ENCODE measurements at places on chromosomes 5 and 9. TPM values are rescaled to one million over a fixed set of nuclear protein-coding genes. Genes with fewer than 3 reads are reported as not detected.

The TMC1 gene
- 0.95 TPM for polyA plus RNA-seq

DNA sequence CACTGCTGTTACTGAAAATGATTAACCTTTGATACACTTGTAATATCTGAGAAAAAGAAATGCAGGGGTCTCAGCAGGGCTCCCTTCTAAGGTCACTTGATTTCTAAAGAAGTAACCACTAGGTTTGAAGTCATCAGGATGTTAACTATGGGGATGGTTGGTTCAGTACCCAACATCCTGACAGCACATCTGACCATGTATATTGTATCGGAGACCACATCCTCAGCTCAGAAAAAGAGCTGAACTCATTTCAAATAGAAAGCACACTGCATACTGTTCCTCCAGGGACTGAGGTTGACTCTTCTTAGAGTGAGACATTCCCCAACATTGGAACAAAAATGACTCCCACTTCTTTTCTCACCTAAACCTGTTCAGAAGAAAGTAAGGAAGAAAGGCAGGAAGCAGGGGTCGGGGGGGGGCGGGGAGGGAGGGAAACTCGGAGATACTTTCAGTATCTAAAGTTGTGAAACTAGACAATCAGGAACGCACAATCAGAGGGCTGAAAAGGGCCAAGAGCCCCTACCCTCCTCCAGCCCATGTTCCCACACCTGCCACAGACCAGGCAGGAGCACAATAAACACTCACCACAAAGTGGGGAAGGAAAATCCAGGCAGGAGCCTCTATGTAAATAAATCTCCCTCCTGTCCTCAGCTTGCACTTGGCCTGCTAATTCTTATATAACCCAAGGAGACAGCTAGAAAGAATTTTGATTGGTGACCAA is 730 bp upstream of the GZMA start:
- DNase-seq, result no peak

DNA sequence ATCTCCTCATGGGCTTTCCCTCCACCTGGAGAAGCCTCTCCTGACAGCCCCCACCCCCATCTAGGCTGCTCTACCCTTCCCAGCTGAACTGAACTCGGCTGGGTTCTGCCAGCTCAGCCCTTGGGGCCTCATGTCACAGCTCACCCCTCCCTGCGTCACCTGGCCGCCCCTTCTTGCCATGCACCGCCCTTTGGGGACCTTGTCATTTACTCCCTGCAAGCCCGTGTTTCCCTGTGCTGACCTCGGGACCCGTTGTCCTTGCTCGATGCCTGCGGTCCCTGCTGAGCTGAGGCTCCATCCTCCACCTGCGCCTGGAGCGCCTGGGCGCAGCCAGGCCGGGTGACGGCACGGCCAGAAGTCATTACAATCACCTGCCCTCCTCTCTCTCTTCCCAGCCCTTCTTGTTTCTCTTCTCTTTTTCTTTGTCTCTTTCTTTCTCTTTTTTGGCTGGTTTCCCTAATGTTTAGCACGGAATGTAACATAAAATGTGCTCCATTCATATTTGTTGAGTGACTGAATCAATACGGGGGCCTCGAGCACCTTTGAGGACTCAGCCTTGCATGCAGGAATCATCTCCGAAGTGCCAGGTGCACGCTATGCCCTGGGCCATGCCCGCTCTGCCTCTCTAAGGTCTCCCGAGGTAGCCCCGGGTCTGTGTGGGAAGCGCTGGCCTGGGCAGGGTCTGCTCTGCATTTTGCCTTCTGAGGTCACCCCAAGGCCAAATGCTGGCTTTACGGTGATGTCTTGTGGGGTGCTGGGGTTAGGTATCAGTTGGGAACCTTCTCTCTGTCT is 48.1 kb upstream of the COL5A1 start:
- DNase-seq, result no peak

DNA sequence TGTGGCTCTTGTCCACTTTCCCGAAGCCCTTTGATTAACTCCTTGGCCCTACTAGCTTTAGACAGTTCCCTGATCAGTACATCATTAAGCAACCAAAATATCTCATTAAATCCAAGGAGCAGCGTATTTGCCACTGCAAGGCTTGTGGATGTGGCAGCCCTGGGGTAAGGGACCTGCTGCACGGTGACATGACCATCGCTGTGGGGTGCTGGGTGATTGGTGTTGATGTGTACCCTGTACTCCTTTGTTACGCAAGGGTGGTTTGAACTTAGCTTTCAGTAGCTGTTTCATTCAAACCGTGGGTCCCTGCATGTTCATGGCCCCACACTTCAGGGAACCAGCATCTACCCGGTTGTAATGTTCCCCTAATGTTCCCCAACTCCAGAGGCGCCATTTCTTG is 41.0 kb downstream of the OTULIN start:
- no peak for DNase-seq

DNA sequence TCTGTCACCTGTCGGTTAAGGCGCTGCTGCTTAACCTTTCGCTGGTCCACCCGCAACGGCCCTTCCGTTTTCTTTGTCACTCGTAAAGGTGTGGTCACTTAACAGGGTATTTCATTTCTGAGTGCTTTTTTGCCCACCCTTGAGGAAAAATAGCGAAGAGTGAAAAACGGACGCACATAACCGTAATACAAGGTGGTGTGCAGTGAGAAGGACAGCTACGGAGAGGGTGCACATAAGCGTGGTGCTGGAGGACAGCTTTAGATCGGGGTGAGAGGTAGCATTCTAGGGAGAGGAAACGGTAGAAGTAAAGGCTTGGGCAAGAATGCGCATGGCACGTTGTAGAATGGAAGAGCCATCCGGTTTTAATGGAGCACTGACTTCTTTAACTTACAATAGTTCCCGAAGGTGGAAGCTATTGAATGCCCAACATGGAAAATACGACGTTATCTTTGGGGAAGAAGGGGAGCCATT is 761 bp downstream of the CCT5 start:
- DNase-seq, result no peak

- no peak for DNase-seq
Observed at GRCh38 chr5:125064621-125065438, 318.4 kb upstream of the ZNF608 start.

The LRRC26 gene
- not detected for polyA plus RNA-seq

The TLX3 gene
- polyA plus RNA-seq, result not detected
